PC-9 (cell line): ENCODE measurements at places on chromosomes 11 and 22. TPM values are rescaled to one million over a fixed set of nuclear protein-coding genes. Genes with fewer than 3 reads are reported as not detected.
A peak's percentile ranks its signal among the peaks of the same experiment; 100 is the strongest.

Gene MMP12
- total RNA-seq = not detected in 2 replicates

Gene PTPRJ
- total RNA-seq = 43.3 and 43.7 TPM in 2 replicates

Gene MPEG1
- total RNA-seq = not detected in 2 replicates

Gene EWSR1
- total RNA-seq = 136 and 200 TPM in 2 replicates

Gene USP2
- total RNA-seq = 2.1 and 2.7 TPM in 2 replicates

Gene SUSD2
- total RNA-seq = 5.5 and 5.7 TPM in 2 replicates

DNA sequence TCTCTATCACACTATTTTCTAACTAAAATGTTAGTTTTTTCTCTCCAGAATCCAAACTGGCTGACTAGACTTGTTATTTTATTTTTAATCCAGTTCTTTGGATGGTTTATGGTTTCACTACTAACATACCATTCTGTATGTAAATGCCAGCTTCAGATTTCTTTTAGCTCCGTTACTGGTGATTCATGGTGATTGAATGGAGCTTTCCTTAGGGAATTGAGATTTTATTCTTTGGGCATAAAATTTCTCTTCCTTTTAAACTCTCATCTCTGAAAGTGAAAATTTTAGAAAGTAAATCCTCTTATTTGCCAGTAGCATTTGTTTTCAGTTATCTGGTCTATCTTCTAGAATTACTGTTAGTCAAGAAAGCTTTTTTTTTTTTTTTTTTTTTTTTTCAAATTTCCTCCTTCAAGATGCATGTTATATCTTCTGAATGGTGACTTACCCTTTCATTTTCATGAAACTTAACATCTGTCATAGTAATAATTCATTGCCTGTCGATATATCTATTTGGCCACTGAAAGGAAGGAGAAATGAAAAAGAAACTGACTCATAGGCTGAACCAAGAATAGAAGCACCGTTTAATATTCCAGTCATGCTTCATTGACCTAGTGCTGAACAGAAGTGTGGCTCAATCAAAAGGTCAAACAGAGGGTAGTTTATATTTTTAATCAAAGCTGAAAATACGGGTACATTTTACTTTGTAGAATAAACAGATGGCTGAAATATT, 6.4 kb downstream of the ENDOD1 start:
- no peak for DNase-seq

DNA sequence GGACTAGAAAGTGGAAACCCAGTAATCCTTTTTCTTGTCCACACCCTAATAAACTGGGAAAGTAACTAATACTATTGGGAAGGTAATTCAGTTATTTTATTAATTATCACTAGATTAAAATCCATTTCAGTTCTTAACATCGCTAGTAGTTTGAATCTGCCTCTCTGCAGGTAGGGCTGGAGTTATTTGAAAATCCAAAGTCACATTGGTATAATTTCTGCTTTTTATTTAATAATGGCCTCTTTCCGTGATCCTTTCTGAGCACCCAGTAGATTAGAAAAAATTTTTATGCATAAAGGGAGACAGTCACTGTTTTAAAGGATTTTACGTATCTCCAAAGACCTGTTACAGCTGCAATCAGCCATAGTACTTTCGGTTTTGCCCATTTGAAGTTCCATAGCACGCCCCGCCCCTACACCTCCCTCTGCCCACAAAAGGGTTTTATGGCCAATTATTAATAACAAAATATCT, 605 bp upstream of the COPB1 start:
- peak; percentile 18 for DNase-seq

DNA sequence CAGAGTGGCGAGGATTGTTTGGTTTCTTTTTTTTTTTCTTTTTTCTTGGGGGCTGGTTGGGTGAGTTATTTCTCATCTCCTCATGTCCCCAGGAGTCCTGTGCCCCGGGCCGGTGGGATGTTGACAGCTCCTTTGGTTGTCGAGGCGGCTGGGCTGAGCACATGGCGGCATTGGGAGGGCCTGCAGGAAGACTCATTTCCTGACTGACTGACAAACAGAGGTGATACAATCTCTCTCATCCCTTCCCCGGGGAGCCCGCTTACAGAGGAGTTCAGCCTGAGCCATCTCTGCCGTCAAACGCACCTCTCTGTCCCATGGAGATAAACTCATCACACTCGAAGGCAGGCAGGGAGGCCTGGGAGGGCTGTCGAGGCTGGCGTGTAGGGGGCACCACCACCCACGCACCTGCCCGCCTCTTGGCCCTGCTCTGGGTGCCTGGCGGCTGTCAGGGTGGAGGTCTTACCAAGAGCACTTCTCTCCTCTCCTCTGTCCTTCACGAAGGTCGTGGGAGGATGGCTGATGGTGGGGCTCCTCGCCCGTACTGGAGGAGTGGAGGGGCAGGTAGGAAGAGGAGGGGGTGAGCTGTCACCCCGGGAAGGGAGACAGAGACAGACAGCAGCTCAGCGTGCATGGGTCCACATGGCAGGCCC, 60.0 kb upstream of the NECTIN1 start:
- no peak for DNase-seq

DNA sequence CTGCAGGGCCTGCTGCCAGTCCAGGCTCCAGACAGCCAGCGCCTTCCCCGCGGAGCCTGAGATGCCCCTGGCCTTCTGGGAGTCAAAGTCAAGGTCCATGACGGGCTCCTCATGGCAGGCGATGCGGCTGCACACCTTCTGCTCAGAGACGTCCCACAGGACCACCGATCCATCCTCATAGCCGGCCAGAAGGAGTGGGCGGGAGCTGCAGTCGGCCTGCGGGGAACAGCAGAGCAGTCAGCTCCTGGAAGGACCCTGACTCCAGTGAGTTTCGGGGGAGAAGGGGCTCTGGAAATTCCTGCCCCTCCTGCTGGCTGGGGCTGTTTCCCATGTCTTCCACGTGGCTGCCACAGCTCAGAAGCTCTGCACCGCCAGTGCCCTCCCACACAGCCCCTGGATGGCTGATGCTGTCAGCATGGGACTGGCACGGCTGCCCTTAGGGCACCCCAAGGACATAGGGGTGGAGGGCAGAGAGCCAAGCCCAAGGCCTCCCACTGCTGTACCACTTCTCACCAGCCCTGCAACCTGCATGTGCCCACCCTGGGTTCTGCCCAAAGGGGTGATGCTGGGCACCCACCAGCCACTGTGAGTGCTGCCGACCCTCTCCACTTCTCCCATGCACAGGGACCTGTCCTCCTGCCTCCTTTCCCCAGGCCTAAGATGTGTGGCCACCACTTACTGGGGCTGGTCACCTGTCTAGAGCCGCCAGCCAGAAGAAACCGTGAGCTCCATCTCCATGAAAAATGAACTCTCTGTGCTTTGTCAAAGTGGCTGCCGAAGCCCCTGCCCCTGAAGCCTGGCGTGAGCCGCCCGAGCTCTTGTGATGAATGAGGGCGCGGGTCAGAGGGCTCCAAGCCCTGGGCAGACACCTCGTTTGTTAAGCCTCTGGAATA, 41.7 kb downstream of the TBX1 start:
- no peak for DNase-seq

GRCh38 chr11:75306529-75306928, 44.9 kb downstream of the ARRB1 start:
- no peak for DNase-seq

- DNase-seq = peak; percentile 63
These were observed 5.9 kb downstream of the CENPM start for GRCh38 chr22:41940832-41941765.
